ENCODE measurements at places on chromosomes 11 and 22. TPM values are rescaled to one million over a fixed set of nuclear protein-coding genes. Genes with fewer than 3 reads are reported as not detected.

- no peak for DNase-seq
- H3K4me1 ChIP-seq: no peaks in the 10 kb centered on the region
- H3K4me3 ChIP-seq: no peak overlapping the region
- H3K27ac ChIP-seq: no peak overlapping the region
- H3K27me3 ChIP-seq: no peaks in the 10 kb centered on the region
Measured at GRCh38 chr22:29459773-29460172, 20.2 kb upstream of the NEFH start.

Gene GAS2
- total RNA-seq: 0.96 TPM

DNA sequence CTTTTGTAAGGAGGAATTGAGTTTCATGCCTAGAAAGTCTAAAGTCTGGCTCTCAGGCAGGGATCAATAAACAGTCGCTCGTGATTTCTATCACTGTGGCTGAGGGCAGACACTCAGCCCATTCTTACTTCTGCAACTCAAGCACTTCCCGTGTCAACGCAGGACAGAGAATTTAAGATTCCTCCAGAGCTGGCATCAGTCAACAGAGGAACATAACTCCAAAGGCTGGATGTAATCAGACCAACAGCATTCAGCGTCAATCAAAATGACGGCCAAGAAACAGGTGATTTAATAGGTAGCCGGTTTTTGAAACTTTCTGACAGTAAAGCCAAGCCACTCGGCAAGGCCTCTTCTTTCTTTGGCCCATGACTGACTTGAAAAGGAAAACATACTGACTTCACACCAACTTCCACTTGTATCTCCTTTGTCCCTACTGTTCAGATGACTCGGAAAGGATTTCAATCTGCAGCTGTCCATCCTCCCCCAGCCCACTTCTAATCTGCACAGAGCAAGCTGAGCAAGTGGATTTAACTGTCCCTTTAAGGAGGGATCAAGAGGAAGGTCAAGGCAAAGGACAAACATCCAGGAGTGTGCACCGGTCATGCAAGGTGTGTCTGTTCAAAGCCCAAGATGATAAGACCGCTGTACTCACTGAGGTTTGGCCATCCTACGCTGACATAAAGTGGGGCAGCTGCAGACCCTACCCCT is 9.5 kb downstream of the VPS37C start:
- no peak overlapping the region for H3K27ac ChIP-seq
- H3K4me3 ChIP-seq: no peak overlapping the region
- no peaks in the 10 kb centered on the region for H3K27me3 ChIP-seq
- no peaks in the 10 kb centered on the region for H3K36me3 ChIP-seq
- no peak for DNase-seq

DNA sequence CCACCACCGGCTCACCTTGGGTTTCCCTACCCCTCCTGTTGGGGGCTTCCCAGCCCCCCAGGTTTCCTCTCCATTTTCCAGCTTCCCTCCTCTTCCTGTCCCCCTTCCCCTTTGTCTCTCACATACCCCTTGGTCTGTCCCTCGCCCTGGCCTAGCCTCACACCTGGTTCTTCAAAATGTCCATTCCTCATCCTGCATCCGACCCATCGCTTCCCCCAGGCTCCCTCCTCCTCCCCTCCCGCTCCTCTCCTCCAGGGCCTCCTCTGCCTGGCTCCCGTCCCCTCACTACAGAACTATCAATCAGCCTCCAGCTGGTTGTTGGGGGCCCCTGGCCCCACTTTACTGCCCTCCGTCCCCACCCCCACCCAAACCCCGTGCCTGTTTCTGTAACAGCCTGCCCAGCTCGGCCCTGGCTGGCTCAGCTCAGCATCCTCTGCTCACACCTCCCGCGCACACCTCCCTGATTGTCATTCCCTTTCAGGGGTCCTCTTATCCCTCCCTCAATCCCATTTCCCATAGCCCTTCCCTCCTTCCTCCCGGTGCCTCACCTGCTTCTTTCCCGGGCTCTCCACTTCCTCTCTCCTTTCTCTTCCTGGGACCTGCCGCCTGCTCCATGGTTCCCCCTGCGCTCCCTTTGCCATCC is 1.2 kb downstream of the CNIH2 start:
- H3K36me3 ChIP-seq: no peaks in the 10 kb centered on the region
- DNase-seq: no peak
- H3K4me1 ChIP-seq: no peaks in the 10 kb centered on the region
- H3K27me3 ChIP-seq: no peaks in the 10 kb centered on the region

Gene MISFA
- 2.6 TPM for total RNA-seq

Gene ABCG4
- 0.16 TPM for total RNA-seq

GRCh38 chr11:44934110-44934509 is 16.6 kb downstream of the TP53I11 start:
- H3K4me1 ChIP-seq: no peaks in the 10 kb centered on the region
- H3K4me3 ChIP-seq: no peak overlapping the region
- no peaks in the 10 kb centered on the region for H3K36me3 ChIP-seq
- no peaks in the 10 kb centered on the region for H3K27me3 ChIP-seq
- DNase-seq: no peak
- H3K27ac ChIP-seq: no peak overlapping the region

DNA sequence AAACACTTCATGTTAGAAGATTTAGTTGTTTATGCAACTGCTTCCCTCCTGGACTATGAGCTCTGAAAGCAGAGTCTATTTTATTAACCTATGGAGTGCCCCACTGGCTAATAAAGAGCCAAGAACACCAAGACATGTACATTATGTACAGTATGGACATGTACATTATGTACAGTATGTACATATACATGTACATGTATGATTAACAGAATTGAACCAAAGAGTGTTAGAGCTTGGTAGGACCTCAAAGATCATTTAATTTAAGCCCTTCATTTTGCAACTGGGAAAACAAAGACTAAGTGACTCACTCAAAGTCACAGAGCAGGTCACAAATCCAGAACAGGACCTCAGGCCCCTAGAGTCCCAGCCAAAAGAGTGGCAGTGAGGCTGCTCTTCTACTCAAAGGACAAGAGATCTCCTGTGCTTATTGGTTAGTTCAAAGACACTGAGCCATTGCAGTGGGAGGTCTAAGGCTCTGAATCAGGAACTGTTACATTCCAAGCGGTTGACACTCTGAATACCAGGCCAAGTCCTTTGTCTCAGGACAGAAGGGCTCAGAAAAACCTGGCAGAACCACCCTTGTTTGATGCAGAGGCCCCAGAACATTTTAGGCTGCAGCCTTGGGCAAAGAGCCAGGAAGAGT is 103.8 kb downstream of the FAM168A start:
- no peaks in the 10 kb centered on the region for H3K36me3 ChIP-seq
- H3K27me3 ChIP-seq: no peaks in the 10 kb centered on the region
- no peaks in the 10 kb centered on the region for H3K4me1 ChIP-seq
- no peak overlapping the region for H3K4me3 ChIP-seq
- peak; percentile 79 for DNase-seq

DNA sequence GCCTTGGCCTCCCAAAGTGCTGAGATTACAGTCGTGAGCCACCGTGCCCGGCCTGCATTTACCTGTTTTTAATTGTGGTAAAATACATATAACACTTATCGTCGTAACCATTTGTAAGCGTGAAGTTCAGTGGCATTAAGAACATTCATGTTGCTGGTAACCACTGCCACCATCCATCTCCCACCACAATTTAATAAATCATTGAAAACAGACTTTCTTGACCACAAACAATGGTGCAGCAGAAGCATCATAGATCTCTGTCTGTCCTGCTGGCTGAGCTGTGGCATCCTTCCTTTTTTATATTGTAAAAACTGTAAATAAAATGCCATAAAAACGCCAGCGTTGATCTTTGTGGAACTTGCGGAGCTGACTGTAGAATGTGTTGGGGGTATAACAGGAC is 24.3 kb downstream of the LRP5 start:
- no peak overlapping the region for H3K4me3 ChIP-seq
- peaks cover 9% of the 10 kb centered on the region for H3K4me1 ChIP-seq
- DNase-seq: no peak

GRCh38 chr22:42171946-42172719 is 41.5 kb upstream of the CYP2D6 start:
- H3K27ac ChIP-seq: peak overlapping the region; percentile 32
- H3K27me3 ChIP-seq: no peaks in the 10 kb centered on the region
- no peak for DNase-seq
- H3K4me3 ChIP-seq: no peak overlapping the region
- H3K4me1 ChIP-seq: no peaks in the 10 kb centered on the region

DNA sequence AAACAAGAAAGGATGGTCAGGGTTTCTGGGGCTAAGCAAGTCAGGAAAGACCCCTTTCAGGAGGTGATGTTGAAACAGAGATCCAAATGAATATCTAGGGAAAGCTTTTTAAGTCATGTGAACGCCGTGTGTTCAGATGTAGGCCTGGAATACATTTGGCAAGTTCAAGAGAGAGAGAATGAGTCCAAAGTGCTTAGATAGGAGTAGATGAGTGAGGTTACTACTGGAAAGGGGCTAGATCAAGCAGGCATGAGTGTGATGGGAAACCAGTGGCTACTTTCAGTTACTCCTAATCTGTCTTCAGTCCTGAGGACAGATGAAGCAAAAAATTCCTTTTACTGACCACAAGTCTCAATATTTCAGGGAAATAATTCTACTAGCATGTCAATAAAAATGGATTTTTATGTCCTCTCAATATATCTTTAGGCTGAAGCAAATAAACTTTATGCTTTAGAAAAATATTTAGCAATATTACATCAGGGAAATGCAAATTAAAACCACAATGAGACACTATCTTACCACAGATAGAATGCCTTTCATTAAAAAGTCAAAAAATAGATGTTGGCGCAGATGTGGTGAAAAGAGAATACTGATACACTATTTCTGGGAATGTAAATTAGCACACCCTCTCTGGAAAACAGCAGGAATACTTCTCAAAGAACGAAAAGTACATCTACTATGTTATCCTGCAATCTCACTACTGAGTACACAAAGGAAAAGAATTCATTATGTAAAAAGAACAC is 1085.0 kb upstream of the TENM4 start:
- H3K4me3 ChIP-seq: no peak overlapping the region
- DNase-seq: no peak
- H3K27me3 ChIP-seq: no peaks in the 10 kb centered on the region
- no peak overlapping the region for H3K27ac ChIP-seq

DNA sequence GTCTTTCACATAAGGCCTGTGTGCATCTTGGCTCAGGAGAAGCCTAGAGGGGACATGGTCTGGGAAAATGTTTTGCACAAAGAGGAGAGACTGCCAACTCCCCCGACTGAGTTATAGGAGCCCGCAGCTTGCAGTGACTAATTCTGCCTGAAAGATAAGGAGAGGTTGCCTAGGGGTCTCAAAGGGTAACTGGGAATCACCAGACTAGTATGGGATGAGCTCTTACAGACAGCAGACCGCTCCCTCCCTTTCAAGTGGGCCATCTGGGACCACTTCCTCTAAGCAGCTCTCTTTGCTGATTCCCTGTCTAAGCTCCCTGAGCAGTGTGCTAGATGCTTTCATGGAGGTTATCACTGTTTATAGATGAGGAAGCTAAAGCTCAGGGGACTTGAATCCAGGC is 105.1 kb downstream of the TENM4 start:
- no peak for DNase-seq
- no peaks in the 10 kb centered on the region for H3K27me3 ChIP-seq
- H3K27ac ChIP-seq: no peak overlapping the region
- no peaks in the 10 kb centered on the region for H3K36me3 ChIP-seq
- no peak overlapping the region for H3K4me3 ChIP-seq
- no peaks in the 10 kb centered on the region for H3K4me1 ChIP-seq

- no peaks in the 10 kb centered on the region for H3K4me1 ChIP-seq
- no peaks in the 10 kb centered on the region for H3K36me3 ChIP-seq
- no peak for DNase-seq
Measured at GRCh38 chr11:87307101-87307500, 269.4 kb downstream of the TMEM135 start.

DNA sequence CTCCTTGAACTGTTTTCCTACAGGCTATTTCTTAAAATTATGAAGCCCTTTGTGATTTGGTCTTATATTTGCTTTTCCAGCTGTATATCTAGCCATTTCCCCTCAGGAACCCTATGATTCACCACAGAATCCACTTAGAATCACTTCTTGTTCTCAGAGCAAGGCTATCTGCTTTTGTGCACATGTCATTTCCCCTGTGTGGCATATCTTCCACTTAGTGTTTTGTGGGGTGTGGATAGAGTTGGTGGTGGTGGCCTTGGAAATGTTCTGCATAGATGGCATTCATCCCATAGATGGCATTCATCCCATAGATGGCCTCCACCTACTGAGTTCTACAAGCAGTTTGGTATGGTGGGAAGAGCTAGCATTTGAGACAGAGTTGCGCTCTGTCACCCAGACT is 44.7 kb downstream of the SWAP70 start:
- no peaks in the 10 kb centered on the region for H3K36me3 ChIP-seq
- peak overlapping the region; percentile 56 for H3K27ac ChIP-seq
- no peak overlapping the region for H3K4me3 ChIP-seq
- H3K4me1 ChIP-seq: peaks cover 1% of the 10 kb centered on the region
- no peaks in the 10 kb centered on the region for H3K27me3 ChIP-seq

GRCh38 chr22:22565981-22566380 is 6.9 kb upstream of the PRAME start:
- no peaks in the 10 kb centered on the region for H3K27me3 ChIP-seq
- H3K36me3 ChIP-seq: no peaks in the 10 kb centered on the region
- no peaks in the 10 kb centered on the region for H3K4me1 ChIP-seq
- DNase-seq: no peak
- no peak overlapping the region for H3K4me3 ChIP-seq

GRCh38 chr11:59965424-59965823 is 1.6 kb downstream of the OOSP4A start:
- no peaks in the 10 kb centered on the region for H3K27me3 ChIP-seq
- H3K4me1 ChIP-seq: no peaks in the 10 kb centered on the region
- H3K36me3 ChIP-seq: no peaks in the 10 kb centered on the region
- no peak for DNase-seq
- no peak overlapping the region for H3K4me3 ChIP-seq
- H3K27ac ChIP-seq: no peak overlapping the region

GRCh38 chr11:100863080-100863581 is 176.0 kb downstream of the ARHGAP42 start:
- no peak for DNase-seq
- H3K4me1 ChIP-seq: no peaks in the 10 kb centered on the region
- no peak overlapping the region for H3K27ac ChIP-seq
- H3K36me3 ChIP-seq: peaks cover 3% of the 10 kb centered on the region

GRCh38 chr11:626475-627307 is at the start of gene SCT:
Gene SCT, minus strand, starts transcription at chr11:627181. Its CDS starts 38 bp downstream, at chr11:627143.
- no peak within 1 kb of the TSS for H3K27ac ChIP-seq
- H3K4me3 ChIP-seq: no peak within 1 kb of the TSS
- H3K36me3 ChIP-seq: no peaks in the 10 kb centered on the region
- no peaks in the 10 kb centered on the region for H3K4me1 ChIP-seq
- DNase-seq: no peak

Gene PKNOX2
- 1.0 TPM for total RNA-seq

GRCh38 chr11:106507645-106508306 is 430.3 kb downstream of the AASDHPPT start:
- H3K4me1 ChIP-seq: no peaks in the 10 kb centered on the region
- DNase-seq: no peak
- H3K36me3 ChIP-seq: no peaks in the 10 kb centered on the region
- no peak overlapping the region for H3K4me3 ChIP-seq
- no peaks in the 10 kb centered on the region for H3K27me3 ChIP-seq

Gene LUZP2
- 5.0 TPM for total RNA-seq

Gene KCNE3
- 3.6 TPM for total RNA-seq

Gene THY1
- 8.5 TPM for total RNA-seq

- H3K27ac ChIP-seq: peak overlapping the region; percentile 10
- no peak overlapping the region for H3K4me3 ChIP-seq
- peaks cover 3% of the 10 kb centered on the region for H3K4me1 ChIP-seq
- DNase-seq: no peak
Measured at GRCh38 chr22:24564376-24565058, 8.7 kb downstream of the SNRPD3 start.

Gene NAV2
- 28.2 TPM for total RNA-seq

GRCh38 chr11:90646706-90647105 is 423.9 kb upstream of the CHORDC1 start:
- no peak for DNase-seq
- no peak overlapping the region for H3K4me3 ChIP-seq
- no peaks in the 10 kb centered on the region for H3K27me3 ChIP-seq
- H3K4me1 ChIP-seq: no peaks in the 10 kb centered on the region
- no peaks in the 10 kb centered on the region for H3K36me3 ChIP-seq
- no peak overlapping the region for H3K27ac ChIP-seq

Gene LSP1
- 21.4 TPM for total RNA-seq
